ENCODE measurements at places on chromosomes 16 and 17.

GRCh38 chr17:43220511-43221125 lies 7.8 kb downstream of the CCDC200 start:
- no peak for DNase-seq

- no peak for DNase-seq
Measured at GRCh38 chr17:80925688-80926335, 65.8 kb upstream of the CHMP6 start.

DNA sequence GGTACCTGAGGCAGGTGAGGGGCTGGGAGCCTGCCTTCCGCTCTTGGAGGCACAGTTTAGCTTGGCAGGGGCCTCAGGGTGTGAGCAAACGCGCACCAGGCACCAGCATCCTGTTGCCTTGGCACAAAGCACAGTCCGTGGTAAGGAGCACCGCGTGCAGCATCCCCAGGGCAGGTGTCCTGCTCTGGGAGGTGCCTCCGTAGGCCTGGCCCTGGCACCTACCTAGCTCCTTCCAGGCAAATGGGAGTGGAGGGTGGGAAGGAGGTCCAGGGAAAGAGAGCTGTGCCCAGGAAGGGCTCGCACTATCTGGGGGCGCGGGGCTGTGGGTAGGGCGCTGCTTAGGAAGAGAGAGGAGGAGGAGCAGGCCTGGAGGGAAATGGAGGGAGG lies 3.1 kb upstream of the GSE1 start:
- DNase-seq = no peak

DNA sequence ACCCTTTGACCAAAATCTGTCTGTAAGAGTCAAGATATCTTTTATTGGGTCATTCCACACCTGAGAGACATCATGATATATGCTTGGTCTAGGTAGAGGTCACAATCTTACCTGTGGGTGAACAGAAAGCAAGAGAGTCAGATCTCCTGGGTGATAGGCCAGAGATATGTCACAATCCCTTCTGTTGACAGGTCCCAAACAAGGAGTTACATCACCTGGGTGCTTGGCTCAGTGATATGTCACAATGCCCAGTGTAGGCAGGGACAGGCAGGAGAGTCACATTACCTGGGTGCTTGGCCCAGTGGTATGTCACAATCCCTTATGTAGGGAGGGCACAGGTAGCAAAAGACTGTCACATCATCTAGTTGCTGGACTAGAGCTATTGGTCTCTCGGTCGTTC lies 1991.2 kb downstream of the TP53TG3F start:
- no peak for DNase-seq

- DNase-seq = no peak
Measured at GRCh38 chr17:36470499-36470898, 16.0 kb upstream of the ZNHIT3 start.

Data from psoas muscle (tissue), 8 donors.